Muscle of leg (tissue), 16 donors: ENCODE measurements at places on chromosomes 11 and 22.
A peak's percentile ranks its signal among the peaks of the same experiment; 100 is the strongest.

DNA sequence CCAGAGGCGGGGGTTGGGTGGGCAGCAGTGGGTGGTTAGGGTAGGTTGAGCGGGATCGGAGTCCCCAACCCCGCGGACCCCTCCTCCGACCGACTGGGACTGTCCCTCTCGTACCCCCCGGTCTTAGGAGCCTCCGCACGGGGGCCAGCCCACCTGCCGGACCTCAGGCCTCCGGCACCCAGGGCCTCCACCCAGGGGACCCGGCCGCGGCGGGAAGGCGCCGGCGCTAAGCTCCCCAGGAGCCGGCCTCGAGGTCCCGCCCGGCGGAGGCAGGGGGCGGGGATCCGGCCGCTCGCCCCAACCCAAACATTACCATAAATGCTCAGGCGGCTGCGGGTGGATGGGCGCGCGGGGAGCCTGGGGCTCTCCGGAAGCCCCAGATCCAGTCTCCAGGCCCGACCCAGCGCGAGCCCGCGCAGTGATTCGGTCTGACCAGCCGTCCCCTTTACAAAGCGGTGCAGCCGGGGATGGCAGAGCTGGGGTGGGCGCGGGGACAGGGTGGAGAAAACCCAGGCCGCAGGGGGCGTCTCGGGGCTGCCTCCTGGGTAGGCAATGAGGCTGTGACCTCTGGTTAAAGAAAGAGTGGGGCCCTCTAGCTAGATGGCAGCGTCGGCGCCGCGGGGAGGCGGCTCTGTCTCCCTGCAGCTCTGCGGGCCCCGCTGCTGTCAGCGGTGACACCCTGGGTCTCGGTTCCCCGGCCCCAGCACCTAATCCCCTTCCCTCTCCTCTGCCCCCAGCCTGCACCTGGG is 4.0 kb upstream of the MCAM start:
- H3K27ac ChIP-seq = peak overlapping the region; percentile 93
- peaks cover 52% of the 10 kb centered on the region for H3K4me1 ChIP-seq
- H3K36me3 ChIP-seq = no peaks in the 10 kb centered on the region

- no peak overlapping the region for H3K27ac ChIP-seq
- H3K4me1 ChIP-seq = peaks cover 12% of the 10 kb centered on the region
- no peak for DNase-seq
- no peaks in the 10 kb centered on the region for H3K27me3 ChIP-seq
- no peaks in the 10 kb centered on the region for H3K36me3 ChIP-seq
These were observed 90.3 kb downstream of the BLID start for GRCh38 chr11:122025757-122026156.

GRCh38 chr22:48173061-48173772 is 1410.8 kb downstream of the TBC1D22A start:
- H3K27ac ChIP-seq = no peak overlapping the region
- no peaks in the 10 kb centered on the region for H3K36me3 ChIP-seq
- peak; percentile 11 for DNase-seq
- no peak overlapping the region for H3K4me3 ChIP-seq

DNA sequence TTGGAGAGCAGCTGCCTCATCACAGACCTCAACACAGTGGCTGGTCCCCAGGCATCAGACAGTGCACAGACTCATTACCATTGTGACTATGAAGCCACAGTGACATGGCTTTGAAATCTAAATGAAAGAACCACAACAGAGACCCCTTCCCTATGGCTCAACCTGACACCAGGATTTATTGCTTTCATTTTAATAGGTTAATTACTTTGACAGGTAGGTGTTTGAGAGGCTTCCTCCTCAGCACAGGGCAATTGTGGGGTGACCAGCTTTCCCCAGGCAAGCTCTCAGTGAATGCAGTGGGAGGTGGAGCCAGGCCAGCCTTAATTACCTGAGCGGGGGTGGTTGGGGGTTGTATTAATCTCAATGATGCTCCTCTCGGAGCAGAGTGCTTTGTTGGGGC is 102.3 kb downstream of the CHST1 start:
- H3K36me3 ChIP-seq = no peaks in the 10 kb centered on the region
- no peak for DNase-seq
- peaks cover 2% of the 10 kb centered on the region for H3K27me3 ChIP-seq
- peaks cover 51% of the 10 kb centered on the region for H3K4me1 ChIP-seq
- no peak overlapping the region for H3K27ac ChIP-seq
